Effector memory CD8-positive, alpha-beta T cell (primary cell): ENCODE measurements at places on chromosomes 2 and 18.

GRCh38 chr2:69122271-69122670 is 109.3 kb downstream of the ANTXR1 start:
- no peak for DNase-seq

- DNase-seq, result no peak
Observed at GRCh38 chr2:217086718-217087117, 226.9 kb upstream of the TNP1 start.

DNA sequence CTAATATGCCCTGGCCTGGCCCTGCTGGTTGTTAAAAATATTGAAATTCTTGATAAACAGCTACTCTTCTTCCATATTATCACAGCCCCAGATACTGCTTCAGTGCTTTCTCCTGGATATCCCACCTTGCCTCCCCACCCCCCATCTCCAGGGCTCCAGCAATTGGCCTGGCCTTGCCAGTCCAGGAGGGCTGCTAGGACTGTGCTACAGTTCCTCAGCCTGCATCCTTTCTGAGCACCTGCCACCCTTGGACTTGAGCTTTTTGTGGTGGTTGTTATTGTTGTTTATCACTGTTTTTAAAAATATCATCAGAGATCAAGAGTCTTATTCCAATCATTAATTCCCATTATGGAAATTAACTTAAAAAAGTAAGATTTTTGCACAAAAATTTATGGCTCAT is 13.5 kb downstream of the HNMT start:
- DNase-seq, result no peak

GRCh38 chr2:118058951-118059350 is 29.3 kb upstream of the INSIG2 start:
- no peak for DNase-seq

DNA sequence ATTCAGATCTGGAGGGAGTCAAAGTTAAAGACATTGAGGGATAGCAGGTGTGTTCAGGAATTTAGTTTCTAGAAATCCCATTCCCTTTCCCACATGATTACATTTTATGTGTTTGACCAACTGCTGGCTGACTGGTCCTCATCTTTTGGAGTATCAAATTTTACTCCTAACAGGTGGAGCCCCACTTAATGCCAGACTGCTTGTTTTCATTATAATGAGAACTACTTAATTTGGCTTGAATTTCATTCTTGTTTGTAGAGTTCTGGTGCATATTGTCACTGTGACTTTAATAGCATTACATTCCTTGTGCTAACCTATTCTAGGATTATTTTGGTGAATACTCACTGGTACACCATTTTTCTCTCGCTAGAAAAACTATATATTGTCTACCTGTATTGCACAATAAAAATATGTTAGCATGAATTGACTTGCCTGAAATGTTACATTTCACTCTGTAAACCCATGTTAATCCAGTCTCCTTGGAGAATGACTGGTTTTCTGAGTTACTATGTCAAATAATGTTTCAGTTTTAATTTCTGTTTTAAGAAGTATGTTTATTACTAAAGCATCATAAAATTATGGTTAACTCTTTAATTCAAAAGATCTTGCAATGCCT is 98.2 kb downstream of the TANC1 start:
- DNase-seq, result no peak

DNA sequence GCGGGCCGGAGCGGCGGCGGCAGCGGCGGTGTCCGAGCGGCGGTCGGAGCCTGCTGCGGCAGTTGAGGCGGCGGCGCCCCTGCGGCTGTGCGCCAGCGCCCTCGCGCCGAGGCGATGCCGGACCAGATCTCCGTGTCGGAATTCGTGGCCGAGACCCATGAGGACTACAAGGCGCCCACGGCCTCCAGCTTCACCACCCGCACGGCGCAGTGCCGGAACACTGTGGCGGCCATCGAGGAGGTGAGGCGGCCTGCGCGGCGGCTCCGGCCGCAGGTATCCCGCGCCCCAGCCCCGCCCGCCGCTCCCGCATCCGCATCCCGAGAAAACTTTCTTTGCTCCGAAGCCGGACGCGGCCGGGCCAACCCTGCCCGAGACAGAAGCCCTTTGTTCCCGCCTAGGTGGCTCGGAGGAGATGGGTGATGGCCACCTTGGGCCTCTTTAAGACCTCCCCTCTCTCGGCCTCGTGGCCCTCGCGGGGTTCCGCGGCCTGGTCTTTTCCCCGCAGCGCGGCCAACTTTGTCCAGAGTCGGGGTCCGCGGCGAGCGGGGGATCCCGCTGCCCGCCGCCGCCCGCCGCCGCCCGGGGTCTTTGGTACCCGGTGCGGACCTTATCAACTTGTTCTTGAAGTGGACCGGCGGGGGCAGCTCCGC is 504 bp downstream of the ASAP2 start:
- DNase-seq, result no peak

DNA sequence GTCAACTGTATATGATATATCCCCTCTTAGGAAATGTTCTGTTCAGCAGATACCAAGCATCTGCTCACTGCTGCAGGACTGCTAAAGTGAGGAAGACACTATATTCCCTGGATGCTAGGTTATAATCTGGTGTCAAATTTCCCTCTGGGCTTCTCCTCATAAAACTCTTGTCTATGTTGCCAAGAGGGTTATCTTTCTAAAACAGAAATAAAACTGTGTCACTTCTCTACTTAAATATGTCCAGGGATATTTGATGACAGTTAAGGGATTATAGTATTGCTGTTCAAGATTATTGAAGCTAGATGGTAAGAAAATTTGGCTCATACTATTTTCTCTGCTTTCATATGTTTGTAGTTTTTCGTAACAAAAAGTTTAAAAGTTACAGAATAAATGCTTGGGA is 30.5 kb upstream of the SNRNP27 start:
- DNase-seq, result no peak

DNA sequence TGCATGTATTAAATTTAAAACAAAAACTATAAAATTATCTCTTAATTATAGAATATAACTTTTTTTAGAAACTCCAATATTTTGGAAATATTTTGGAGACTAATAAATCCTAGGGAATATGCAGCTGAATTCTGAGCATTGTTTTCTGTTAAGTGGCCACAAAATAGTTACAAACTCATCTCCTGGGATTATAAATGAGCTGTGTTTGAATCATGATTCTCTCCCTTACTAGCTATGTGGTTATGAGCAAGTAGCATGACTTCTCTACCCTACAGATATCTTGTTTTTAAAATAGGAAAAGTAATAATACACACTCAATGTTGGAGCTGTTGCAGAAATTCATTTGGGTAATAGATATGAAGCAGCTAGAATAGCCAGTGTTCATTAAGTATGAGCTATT is 137.9 kb upstream of the ITGA4 start:
- no peak for DNase-seq

GRCh38 chr2:126764686-126765265 is 108.8 kb downstream of the GYPC start:
- no peak for DNase-seq

- DNase-seq, result no peak
Observed at GRCh38 chr2:109475531-109476210, 138.1 kb downstream of the SEPTIN10 start.
